SW 1271 (cell line): ENCODE measurements at places on chromosomes 7 and 10.
A peak's percentile ranks its signal among the peaks of the same experiment; 100 is the strongest.

DNA sequence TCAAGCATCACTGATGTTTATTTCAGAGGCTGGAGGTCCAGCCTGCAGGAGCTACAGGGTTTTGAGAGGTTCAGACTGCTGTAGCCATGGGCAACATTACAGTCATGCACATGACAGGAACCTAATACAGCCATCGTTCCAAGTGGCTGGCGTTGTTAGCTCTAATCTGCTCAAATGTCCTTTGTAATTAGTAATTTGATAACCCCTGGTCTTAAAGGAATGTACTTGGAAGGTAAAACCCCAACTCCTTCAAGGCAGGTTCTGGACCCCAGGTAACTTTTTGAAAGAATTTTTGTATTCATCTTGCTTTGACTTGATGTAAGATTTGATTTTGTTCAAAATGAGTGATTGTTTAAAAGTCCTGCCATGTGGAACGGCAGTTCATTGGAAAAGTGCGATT lies 34.7 kb upstream of the FOXI2 start:
- DNase-seq: no peak

DNA sequence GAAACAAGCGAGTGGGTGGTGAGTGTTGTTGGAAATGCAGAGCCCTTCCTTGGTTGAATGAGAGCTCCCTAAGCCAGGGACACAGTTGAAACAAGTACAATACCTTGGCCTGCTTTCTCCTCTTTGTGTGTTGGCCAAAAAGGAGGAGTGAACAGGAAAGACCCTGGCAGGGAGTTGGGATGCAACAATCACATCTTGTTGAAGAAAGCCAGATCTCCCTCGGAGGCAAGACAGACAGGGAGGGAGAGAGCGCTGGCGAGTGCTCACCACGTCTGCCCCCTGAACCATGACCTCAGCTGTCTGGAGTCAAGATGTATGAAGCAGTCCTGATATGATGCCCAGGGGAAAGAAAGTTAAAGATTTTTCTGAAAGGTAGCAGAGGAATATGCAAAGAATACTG lies 66.8 kb downstream of the ADAM12 start:
- no peak for DNase-seq

GRCh38 chr7:44078521-44078920 lies 3.8 kb downstream of the POLM start:
- DNase-seq: no peak

DNA sequence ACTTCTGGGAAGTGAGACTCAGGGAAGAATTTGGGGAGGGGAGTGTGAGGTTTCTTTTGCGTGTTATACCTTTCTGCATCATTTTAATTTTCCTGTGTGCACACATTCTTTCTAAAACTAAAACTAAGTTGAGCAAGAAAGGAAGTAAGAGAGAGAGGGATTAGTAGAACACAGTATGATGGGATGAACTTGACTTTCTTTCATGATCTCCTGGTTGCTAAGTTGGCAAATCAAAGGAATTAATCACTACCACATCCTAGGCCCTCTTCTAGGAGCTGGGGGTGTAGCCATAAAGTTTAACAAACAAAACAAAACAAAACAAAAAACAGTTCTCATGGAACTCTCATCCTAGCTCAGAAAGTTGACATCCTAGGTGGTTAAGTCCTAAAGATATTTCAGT lies 19.1 kb upstream of the KDM7A start:
- DNase-seq: no peak

- DNase-seq: peak; percentile 72
These were observed 138.2 kb downstream of the SVIL start for GRCh38 chr10:29496341-29497162.

DNA sequence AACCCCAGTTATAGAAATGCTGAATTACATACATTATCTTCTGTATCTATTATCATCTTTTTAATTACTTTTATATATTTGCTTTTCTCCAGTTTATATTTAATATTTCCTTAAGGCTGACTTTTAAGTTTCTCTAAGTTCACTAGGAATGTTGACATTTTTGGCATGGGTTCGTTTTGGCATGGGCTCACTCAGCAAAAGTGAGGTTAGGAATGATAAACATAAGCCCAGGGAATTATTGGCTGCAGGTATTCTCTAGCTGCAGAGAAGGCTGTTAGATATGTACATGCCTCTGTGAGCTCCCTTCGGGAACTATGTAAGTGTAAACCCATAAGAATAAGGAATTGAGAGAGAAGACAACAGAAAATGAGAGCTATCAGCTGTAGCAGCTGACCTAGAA lies 63.6 kb upstream of the RAB18 start:
- no peak for DNase-seq

DNA sequence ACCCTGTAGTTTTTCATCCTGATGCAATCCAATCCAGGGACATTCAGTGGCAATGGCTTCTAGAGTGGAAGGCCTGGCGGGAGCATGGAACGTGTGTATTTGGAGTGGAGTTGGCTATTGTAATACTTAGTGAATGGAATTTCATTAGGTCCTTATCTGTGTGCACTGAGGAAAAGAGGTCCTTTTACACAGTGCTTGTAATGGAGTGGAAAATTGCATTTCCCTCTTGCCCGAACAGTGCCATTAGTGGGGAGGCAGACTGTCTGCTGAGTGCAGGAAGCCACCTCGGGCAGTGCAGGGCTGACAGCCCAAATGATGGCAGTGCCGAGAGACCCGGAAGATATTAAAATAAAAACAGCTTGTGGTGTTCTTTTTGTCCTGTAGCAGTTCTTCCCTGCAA lies 786.6 kb downstream of the LRMDA start:
- DNase-seq: no peak

- no peak for DNase-seq
These were observed 20.6 kb upstream of the CELF2 start for GRCh38 chr10:10996966-10997620.

DNA sequence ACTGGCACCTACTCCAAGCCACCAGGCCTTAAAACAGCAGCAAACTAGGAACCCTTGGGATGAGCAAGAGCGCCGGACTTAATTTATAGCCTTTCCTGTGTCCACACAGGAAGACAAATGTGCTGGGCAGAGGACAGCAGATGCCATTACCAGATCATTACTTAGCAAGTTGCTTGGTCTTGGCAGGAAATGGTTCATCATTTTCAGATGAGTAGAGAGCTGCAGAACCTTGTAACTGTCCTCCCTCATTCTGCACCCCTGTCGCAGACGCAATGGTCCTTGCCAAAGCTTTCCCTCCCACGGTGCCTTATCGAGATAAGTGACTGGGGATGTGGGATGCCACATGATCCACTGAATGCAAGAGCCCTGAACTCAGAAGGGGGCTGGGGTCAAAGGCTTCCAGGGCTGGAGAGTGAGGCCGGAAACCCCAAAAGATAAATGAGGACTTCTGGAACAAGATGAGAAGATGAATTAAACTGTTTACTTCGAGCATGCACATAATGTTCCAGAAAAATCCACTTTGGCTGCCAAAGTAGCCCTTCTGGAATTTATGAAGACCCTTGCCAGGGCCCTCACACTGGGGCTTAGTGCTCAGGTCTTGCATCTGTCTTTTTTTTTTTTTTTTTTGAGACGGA lies 145.6 kb upstream of the ZNF32 start:
- no peak for DNase-seq

- DNase-seq: no peak
These were observed 455.6 kb downstream of the INHBA start for GRCh38 chr7:41247143-41247865.

- no peak for DNase-seq
These were observed 598.3 kb upstream of the ADARB2 start for GRCh38 chr10:2335626-2336025.

DNA sequence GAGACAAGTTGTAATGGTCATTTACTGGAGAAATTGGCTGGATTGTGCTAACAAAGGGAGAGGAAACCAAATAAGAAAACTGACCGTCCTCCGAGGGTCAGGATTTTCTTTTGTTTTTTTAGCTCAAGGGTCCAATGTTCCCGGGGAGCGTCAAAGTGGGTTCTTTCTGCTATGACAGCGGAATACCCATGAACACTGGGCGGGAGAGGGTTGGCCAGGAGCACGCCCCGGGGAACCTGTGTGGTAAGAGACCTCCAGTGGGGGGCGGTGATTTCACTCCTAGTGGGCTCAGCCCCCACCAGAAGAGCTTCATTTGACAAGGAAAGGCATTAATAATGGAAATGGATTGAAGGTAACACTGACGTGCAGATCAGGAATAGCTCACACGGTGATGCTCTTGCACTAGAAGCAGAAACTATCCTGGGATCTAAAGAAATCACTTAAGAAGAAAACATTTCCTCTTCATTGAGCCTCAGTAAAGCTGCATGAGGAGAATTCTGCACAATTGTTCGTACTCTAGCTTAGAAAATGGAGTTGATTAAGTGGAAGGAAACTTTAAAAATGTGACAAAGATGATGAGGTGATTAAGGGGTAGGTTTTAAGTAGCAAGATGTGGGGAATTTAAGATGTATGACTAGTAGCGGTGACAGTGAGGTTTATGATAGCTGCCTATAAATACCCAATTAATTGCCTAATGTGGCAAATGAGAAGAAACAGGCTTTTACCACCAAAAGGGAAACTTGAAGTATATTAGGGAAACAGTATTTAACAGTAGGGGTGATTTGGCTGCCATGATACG lies 627.2 kb downstream of the SUGCT start:
- no peak for DNase-seq

GRCh38 chr10:22338931-22339330 lies 6.4 kb upstream of the SPAG6 start:
- no peak for DNase-seq

DNA sequence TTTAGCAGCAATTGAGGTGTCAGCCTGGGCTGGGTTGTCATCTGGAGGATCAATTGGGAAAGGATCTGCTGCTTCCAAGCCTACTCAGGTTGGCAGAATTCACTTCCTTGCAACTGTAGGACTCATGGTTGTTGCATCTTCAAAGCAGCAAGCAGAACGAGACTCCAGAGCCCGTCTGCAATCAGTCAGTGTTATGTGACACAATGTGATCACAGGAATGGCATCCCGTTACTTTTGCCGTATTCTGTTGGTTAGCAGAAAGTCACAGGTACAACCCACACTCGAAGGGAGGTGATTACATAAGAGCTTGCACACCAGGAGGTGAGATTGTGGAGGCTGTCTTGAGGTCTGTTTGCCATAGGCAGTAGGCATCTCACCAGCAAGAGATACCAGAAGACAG lies 15.4 kb upstream of the LYZL1 start:
- no peak for DNase-seq

DNA sequence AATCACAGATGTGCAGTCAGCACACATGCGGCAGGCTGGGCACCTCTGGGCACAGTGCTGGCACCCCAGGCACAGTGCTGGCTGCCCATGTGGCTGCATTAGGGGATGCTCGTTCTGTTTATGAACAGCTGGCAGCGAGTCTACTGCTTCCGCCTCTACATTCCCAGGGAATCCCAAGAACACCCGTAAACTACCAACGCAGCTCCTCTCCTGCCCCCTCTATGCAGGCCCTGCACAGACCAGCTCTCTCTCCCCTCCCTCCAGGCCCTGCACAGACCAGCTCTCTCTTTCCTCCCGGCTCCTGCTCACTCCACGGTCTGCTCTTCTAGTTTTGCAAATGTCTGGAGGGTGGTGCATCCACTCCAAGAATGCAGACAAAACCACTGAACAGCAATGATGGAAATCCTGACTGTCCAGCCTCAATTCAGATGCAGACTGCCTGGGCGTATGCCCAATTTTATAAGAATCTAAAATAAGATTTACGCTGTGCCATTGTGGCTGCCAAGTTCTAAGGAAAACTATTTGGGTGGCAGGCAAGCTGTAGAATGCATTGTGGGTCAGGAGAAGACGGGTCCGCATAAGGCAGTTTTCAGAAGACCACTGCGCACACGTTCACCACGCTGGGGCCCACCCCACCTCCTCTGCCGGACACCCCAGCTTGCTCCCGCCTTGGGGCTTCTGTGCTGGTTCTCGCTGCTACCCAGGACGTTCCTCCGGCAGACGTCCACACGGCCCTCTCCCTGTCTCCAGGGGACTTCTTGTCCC lies 234.6 kb downstream of the ZMYND11 start:
- DNase-seq: no peak

GRCh38 chr10:538895-539294 lies 150.6 kb downstream of the DIP2C start:
- no peak for DNase-seq

GRCh38 chr7:41874201-41874785 lies 171.4 kb upstream of the INHBA start:
- DNase-seq: no peak

- no peak for DNase-seq
These were observed 297.0 kb upstream of the AUTS2 start for GRCh38 chr7:69301253-69301652.

- DNase-seq: no peak
These were observed 1.1 kb downstream of the AZGP1 start for GRCh38 chr7:99974681-99975080.

GRCh38 chr7:18064242-18064838 lies 36.7 kb upstream of the PRPS1L1 start:
- DNase-seq: no peak

DNA sequence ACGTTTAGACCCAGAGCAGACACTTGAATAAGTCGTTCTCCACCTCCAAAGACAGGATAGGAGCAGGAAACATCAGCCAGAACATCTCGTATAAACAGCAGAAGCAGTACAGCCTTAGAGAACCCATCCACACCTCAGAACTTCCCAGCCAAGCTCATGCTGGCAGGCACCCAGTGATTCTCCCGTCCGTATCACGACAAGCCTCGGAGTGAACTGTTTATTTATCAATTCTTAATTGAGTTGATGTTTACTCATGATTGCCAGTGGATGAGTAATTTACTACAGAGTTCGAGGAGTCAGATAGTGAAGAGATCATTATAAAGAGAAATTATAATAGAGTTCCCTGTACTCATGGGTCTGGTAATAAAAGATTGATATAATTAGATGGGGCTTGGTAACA lies 811.5 kb downstream of the LRMDA start:
- DNase-seq: no peak

- DNase-seq: no peak
These were observed 1.0 kb downstream of the ACSL5 start for GRCh38 chr10:112374724-112375541.

DNA sequence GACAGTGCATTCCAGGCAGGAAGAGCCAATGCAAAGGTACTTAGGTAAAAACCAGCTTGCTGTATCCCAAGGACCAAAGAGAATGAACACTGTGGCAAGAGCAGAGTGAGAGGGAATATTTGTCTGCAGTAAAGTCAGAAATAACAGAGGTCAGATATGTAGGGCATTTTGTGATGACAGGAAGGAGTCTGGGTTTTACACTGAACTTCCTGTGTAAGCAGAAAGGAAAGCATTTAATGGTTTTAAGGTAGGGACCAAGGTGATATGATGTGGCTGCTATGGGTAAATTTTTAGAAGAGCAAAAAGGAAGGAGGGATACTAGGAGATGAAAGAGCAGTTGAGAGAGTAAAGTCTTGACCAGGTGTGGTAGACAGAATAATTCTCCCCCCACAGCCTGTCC lies 10.1 kb downstream of the ABCB1 start:
- DNase-seq: no peak
